ENCODE measurements at places on chromosomes 13 and 19.

DNA sequence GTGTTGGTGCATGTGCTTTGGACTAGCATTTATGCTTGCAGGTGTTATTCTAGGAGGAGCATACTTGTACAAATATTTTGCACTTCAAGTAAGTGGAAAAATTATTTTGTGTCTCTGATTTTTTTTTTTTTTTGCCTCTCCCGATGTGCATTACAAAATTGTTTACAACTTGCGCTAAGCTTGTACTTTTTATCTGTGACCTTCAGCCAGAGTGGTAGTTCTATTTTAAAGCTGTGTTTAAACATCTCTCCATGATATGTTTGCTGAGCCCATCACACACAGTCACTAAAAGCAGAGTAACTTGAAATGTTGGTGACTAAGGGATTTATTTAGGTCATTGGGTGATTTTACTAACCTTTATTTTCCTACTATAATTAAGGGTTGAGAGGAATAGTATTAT lies 20.8 kb downstream of the ITM2B start:
- no peak for DNase-seq

DNA sequence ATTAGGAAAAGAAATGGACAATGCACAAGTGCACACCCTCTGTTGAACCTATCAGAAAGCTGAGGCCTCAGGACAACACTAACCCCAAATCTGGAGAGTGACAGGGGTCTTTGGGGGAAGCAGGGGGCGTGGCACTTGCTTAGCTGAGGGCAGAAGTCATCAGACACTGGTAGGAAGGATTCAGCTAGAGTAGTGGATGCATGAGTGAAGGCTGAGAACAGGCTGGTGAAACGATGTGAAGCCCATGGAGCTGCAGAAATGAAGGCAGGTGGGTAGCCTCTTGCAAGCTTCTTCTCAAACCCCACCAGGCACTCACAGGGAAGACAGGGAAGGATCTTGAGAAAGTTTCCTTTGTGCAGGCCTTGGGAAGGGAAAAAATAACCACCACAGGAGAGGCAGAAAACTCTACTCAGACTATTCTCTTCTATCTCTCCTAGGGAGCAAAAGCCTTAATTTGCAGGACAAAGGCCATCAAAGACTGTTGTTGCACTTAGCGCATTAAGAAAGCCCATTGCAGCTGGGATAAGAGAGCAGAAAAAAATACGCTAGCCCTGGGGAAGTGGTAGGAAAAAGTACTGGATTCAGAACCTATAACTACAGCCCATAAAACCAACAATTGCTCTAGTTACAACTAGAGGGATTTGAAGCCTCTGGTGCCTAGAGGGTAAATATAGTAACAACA lies 193.3 kb upstream of the ZNF536 start:
- no peak for DNase-seq

GRCh38 chr13:103517066-103517767 lies 451.0 kb upstream of the SLC10A2 start:
- DNase-seq: no peak

GRCh38 chr19:5985098-5985783 lies 7.3 kb upstream of the RANBP3 start:
- DNase-seq: no peak

- no peak for DNase-seq
These were observed 44.5 kb upstream of the MIR17HG start for GRCh38 chr13:91303031-91303430.

- no peak for DNase-seq
These were observed 4.2 kb downstream of the ARHGAP45 start for GRCh38 chr19:1070931-1071791.

Data from NCI-H345 (cell line).